ENCODE measurements at places on chromosomes 12 and 14. TPM values are rescaled to one million over a fixed set of nuclear protein-coding genes. Genes with fewer than 3 reads are reported as not detected.
A peak's percentile ranks its signal among the peaks of the same experiment; 100 is the strongest.

DNA sequence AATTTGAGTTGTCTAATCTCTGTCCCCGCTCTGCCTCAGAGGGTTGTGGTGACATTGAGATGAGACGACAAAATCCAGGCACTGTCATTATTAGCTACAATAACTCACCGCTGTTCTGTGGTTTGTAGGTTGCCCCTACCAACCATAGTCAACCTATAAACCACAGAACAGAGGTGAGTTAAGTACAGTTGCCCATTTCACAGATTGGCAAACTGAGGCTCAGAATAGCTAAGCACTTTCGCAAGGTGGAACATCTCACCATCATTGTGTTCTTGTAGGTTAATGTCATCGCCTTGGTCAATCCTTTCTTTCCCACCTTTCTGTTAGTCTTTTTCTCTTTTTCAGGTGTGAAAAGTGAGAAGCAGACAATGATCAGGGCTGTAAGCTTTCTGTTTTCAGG, 63.4 kb upstream of the LHX5 start:
- no peak overlapping the region for H3K27ac ChIP-seq
- no peaks in the 10 kb centered on the region for H3K36me3 ChIP-seq
- no peak for DNase-seq
- no peaks in the 10 kb centered on the region for H3K4me1 ChIP-seq
- H3K27me3 ChIP-seq: peaks cover 83% of the 10 kb centered on the region

DNA sequence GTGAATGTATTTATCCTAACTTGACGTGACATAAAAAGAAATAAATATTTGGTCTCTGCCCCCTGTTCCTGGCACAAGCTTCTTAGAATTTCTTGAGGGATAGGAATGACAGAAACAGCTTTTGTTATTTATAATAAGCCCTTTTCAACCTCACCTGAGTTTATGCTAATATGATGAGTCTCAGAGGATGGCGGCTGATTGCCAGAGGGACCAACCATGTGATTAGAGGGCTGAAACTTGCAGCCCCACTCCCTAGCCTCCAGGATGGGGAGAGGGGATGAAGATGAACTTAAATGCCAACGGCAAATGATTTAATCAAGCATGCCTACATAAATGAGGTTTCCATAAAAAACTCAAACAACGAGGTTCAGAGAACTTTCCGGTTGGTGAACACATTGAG, 42.9 kb downstream of the DNAI7 start:
- H3K4me1 ChIP-seq: no peaks in the 10 kb centered on the region
- no peak overlapping the region for H3K4me3 ChIP-seq
- H3K36me3 ChIP-seq: peaks cover under 1% of the 10 kb centered on the region
- H3K27ac ChIP-seq: no peak overlapping the region
- no peaks in the 10 kb centered on the region for H3K27me3 ChIP-seq
- no peak for DNase-seq

DNA sequence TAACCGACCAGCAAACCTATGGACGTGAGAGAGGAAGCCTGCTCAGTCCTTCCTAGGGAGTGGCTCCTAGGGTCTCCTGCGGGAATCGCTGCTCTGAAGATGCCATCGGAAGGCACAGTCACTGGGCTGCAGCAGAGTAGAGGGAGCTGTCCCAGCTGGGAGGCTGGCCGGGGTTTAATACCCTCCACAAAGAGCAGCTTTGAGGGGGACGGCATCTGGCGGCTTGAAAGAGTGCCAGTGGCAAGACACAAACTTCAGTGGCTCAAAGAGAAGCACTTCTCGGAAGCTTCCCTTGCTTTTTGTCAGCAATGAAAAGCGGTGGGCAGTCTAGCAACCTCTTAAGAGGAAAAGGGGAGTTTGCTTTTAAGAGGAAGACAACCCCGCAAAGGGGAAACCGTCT, 114.6 kb downstream of the TMEM132C start:
- H3K27me3 ChIP-seq: peaks cover 47% of the 10 kb centered on the region
- DNase-seq: no peak
- peak overlapping the region; percentile 44 for H3K4me3 ChIP-seq
- H3K36me3 ChIP-seq: peaks cover 8% of the 10 kb centered on the region
- peaks cover 25% of the 10 kb centered on the region for H3K4me1 ChIP-seq

DNA sequence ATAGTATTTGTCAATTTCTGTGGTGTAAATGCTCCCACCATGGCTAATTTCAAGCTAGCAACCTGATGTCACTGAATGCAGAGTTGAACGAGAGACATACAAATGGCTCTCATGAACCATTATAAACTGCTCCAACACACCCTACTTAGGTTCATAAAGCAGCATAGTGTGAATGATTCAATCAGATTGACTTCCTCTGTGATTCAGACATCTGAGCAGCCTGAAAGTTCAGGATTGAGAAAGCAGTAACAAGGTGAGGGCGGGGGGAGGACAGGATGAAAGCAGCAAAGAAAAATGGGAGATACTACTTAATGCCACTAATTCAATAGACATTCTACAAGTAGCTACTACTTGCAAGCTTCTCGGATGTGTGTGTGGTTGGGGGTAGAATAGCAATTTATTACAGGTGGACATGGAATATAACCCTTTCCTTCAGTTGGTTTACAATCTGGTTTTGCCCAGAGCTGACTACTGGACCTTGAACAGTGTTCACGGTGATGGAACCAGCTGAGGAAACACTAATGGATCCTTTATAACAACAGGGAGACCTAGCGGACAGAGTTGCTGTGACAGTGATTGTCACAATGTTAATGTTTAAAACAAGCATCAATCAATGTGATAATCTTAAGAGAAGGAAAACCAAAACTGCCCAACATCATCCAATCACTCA, 52.5 kb upstream of the PELI2 start:
- H3K27ac ChIP-seq: no peak overlapping the region
- H3K36me3 ChIP-seq: no peaks in the 10 kb centered on the region
- peaks cover 3% of the 10 kb centered on the region for H3K27me3 ChIP-seq

GRCh38 chr12:75646329-75647210, 135.2 kb upstream of the KRR1 start:
- DNase-seq: no peak
- H3K36me3 ChIP-seq: no peaks in the 10 kb centered on the region
- peaks cover 31% of the 10 kb centered on the region for H3K4me1 ChIP-seq
- no peak overlapping the region for H3K4me3 ChIP-seq
- no peak overlapping the region for H3K27ac ChIP-seq
- no peaks in the 10 kb centered on the region for H3K27me3 ChIP-seq

GRCh38 chr14:95993768-95994592, 45.2 kb upstream of the C14orf132 start:
- H3K36me3 ChIP-seq: peaks cover 4% of the 10 kb centered on the region
- no peak for DNase-seq
- H3K27ac ChIP-seq: no peak overlapping the region
- no peaks in the 10 kb centered on the region for H3K4me1 ChIP-seq
- no peak overlapping the region for H3K4me3 ChIP-seq

DNA sequence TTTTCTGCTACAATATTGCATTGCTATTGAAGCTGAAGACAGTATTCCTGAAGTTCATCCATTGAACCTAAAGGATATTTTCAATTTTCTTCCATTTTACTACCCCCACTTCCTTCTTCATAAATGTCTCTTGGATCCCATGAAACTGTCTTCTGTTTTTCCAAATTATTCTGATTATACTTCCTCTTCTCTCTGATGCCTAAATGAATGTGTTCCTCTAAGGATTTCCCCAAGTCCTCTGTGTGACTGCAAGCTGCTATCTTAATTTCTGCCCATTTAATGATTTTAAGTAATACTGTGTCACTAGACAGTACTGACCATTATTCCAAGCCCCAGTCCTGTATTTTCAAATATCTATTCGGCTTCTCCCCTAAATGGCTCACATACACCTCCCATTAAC, 102.9 kb downstream of the TAOK3 start:
- H3K4me1 ChIP-seq: no peaks in the 10 kb centered on the region
- H3K27me3 ChIP-seq: no peaks in the 10 kb centered on the region
- H3K27ac ChIP-seq: peak overlapping the region; percentile 9
- no peaks in the 10 kb centered on the region for H3K36me3 ChIP-seq

DNA sequence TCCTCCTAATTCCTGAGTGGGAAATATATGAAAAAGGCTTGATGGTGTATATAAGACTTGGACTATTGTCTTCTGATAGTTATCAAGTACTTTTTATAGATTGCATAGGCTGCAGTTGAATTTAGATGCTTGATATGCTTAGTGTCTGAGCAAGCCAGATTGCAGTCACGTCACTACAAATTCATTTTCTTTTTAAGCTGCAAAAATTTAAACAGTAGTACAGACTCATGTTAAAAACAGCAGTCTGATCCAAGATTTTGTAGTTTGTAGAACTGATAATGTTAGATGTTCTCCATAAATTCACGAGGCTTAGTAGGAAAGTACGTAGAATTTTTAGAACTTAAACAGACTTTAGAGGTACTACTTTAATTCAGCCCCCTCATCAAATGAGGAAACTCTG, 126.4 kb downstream of the GPR135 start:
- no peak for DNase-seq
- H3K36me3 ChIP-seq: peaks cover 43% of the 10 kb centered on the region
- H3K27ac ChIP-seq: no peak overlapping the region
- no peak overlapping the region for H3K4me3 ChIP-seq
- peaks cover 25% of the 10 kb centered on the region for H3K4me1 ChIP-seq
- H3K27me3 ChIP-seq: no peaks in the 10 kb centered on the region

CD4 gene
- total RNA-seq: 0.64 TPM

DNA sequence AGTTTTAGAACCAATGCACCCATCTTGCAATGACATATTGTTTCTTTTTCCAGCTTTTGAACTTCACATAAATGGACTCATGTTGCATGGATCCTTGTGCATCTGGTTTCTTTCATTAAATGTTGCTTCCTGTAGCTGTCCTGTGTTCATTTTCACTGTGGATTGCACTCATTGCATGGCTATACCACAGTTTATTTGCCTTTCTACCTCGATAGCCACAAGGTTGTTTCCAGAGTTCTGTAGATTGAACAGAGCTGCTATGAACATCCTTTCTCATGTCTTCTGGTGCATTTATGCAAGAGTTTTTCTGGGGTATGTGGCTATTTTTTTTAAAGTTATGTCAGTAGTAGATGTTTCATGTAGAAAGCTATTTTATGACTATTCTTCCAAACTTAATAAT, 3.5 kb upstream of the KRT81 start:
- H3K4me3 ChIP-seq: no peak overlapping the region
- H3K27me3 ChIP-seq: peaks cover 52% of the 10 kb centered on the region
- H3K27ac ChIP-seq: no peak overlapping the region
- H3K4me1 ChIP-seq: no peaks in the 10 kb centered on the region
- DNase-seq: no peak
- H3K36me3 ChIP-seq: no peaks in the 10 kb centered on the region

PLD4 gene
- 0.17 TPM for total RNA-seq

DNA sequence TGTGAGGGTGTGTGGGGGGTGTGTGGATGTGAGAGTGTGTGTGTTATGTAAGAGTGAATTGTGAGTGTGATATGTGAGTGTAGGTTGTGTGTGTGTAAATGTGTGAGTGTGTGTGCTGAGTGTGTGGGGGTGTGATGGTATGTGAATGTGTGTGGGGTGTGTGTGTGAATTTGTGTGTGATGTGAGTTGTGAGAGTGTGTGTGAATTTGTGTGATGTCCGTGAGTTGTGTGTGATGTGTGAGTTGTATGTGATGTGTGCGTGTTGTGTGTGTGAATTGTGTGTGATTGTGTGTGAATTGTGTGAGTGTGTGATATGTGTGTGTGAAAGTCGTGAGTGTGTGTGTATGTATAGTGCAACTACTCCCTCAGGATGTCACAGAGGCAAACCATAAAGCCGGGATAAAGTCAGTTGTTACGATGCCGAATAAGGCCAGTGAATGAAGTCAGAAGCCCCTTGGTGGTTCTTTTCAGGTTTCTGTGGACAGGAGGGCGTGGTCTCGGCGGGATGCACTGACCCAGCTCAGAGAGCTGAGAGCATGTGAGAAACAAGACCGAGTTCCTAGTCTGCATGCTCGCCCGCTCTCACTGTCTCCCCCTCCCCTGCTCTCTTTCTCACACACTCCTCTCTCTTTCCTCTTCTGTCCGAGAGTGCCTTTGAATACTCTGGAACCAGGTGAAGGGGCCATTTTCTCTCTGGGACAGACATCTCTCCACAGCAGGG, 71.8 kb upstream of the MAX start:
- H3K27me3 ChIP-seq: no peaks in the 10 kb centered on the region
- H3K4me1 ChIP-seq: peaks cover 21% of the 10 kb centered on the region
- H3K27ac ChIP-seq: no peak overlapping the region

DNA sequence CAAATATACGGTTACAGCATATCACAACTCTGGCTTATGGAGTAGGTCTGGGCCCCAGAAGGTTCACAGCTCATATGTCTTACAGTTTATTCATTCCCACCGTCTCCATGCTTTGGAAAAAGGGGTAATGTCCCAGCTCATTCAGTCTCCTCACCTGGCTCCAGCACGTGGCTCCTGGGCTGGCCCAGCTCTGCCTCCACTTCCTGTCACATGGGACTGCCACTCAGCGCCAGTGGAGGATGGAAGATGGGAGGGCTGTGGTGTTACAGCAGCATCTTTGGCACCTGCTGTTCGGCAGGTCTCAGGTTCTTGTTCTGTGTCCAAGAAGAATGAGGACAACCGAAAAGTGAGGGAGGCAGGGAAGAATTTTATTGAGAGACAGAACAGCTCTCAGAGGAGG, 216.3 kb upstream of the ATXN7L3B start:
- no peak overlapping the region for H3K27ac ChIP-seq
- no peak overlapping the region for H3K4me3 ChIP-seq
- DNase-seq: no peak
- H3K4me1 ChIP-seq: peaks cover 9% of the 10 kb centered on the region
- H3K27me3 ChIP-seq: no peaks in the 10 kb centered on the region

DNA sequence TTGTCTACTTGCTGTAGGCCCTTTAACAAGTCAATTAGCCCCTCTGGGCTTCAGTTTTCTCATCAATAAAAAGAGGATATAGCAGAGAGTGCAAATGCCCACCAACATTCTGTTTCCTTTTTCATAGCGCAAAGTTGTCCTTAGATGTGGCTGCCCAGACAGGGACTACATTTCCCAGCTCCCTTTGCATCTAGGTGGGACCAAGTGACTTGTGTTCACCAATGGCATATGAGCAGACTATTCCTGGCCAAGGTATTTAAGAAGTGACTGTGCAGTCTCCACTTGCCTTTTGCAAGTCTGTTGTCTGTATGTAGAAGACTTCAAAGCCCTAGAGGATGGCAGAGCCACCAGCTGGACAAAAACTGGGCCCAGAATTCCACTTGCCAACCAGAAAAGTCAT, 59.7 kb downstream of the DAO start:
- no peaks in the 10 kb centered on the region for H3K36me3 ChIP-seq
- H3K4me3 ChIP-seq: no peak overlapping the region
- H3K4me1 ChIP-seq: no peaks in the 10 kb centered on the region

DNA sequence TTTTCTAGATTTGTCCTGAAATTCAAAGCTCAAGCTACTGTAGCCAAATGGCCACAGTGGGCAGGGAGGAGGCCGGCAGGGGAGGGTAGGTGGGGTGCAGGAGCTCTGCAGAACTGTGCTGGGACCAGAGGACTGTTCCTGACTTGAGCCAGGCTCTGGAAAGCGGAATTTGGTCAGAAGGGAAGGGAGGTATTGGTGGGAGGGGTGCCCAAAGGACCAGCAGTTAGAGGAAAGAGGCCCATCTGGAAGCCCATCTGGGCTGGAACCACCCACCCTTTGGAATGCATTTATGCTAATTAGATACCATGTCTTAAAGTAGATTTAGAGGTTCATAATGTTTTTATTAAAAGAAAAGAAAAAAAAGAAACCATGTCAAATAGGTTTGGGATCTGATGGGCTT, 24.5 kb upstream of the JPH4 start:
- H3K4me1 ChIP-seq: no peaks in the 10 kb centered on the region
- no peak overlapping the region for H3K27ac ChIP-seq
- peaks cover 17% of the 10 kb centered on the region for H3K27me3 ChIP-seq
- H3K36me3 ChIP-seq: no peaks in the 10 kb centered on the region

SMCO3 gene
- not detected for total RNA-seq
